ENCODE measurements at places on chromosomes 5 and 9. TPM values are rescaled to one million over a fixed set of nuclear protein-coding genes. Genes with fewer than 3 reads are reported as not detected.

DNA sequence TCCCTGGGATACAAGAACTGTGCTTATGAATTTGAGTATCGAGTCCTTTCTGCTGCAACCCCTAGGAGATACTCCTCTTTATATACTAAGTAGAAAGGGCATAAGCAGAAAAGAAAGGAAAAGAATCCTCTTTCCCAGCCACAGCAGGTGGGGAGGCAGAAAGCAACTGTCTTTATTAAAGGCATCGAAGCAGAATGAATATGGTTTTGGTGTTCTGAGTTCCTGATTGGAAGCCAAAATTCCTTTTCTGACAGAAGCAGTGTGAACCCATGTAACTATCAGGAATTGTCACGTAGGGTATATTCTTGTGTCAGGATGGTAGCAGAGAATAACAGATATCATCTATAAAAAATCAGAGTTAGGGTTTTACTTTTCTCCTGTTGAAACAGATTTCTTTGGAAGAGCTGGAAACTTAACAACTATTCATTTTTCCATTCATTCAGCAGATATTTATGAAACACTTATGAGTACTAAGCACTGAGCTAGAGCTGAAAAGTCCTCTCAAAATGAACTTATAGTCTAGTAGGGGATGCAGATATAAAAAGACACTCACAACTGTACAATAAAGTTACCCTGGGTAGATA, 96.5 kb upstream of the LHFPL2 start:
- no peaks in the 10 kb centered on the region for H3K27me3 ChIP-seq
- no peak overlapping the region for H3K27ac ChIP-seq
- no peak for DNase-seq
- no peak overlapping the region for H3K4me3 ChIP-seq
- no peaks in the 10 kb centered on the region for H3K4me1 ChIP-seq
- no peaks in the 10 kb centered on the region for H3K36me3 ChIP-seq

- H3K36me3 ChIP-seq, result peaks cover 52% of the 10 kb centered on the region
- no peaks in the 10 kb centered on the region for H3K4me1 ChIP-seq
- H3K27ac ChIP-seq, result no peak overlapping the region
- H3K27me3 ChIP-seq, result no peaks in the 10 kb centered on the region
Measured at GRCh38 chr5:639253-639530, 27.1 kb downstream of the CEP72 start.

DNA sequence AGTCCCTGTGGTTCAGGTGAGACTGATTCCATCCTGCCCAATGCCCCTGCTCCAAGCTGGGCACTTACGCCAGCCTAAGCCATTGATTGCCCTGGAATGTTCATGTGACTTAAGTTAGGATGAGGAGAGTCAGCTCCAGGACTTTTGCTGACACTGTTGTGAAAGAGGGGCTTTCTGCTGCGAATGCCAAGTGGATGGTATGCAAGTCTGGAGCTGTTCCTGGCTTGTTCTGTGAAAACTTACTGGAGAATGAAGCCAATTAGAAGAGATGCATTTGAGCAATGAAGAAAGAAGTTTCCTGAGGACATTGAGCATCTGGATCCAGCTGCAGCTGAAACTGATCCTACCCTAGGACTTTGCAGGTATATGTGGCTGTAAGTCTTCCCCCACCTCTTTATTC, 61.2 kb upstream of the ZFR start:
- no peak for DNase-seq
- no peaks in the 10 kb centered on the region for H3K27me3 ChIP-seq
- no peaks in the 10 kb centered on the region for H3K4me1 ChIP-seq

DNA sequence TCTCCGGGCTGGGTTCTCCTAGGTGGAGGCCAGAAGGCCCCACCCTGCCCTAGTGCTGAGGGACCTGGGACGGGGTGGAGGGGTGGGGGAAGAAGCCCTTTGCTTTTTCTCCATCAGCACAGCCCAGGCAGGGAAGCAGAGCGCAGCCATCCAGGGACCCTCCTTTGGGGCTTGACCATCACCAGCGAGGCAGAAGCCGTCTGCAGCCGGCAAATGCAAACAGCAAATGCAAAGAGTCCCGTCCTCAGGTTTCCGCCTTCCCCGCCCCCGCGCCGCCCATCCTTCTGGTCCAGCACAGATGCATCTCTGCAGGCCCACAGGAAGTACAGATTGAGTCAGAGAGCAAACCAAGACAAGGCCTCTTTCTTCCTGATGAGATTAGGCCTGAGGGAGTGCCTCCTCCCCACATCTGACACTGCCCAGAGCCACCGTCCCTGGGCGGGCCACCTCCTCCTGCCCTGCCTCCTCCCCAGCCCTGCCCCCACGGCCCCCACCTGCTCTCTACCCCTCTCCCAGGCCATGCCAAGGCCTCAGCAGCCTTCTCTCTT, 23.4 kb downstream of the CORO2A start:
- no peaks in the 10 kb centered on the region for H3K27me3 ChIP-seq
- no peaks in the 10 kb centered on the region for H3K36me3 ChIP-seq
- no peaks in the 10 kb centered on the region for H3K4me1 ChIP-seq
- H3K27ac ChIP-seq, result no peak overlapping the region
- DNase-seq, result no peak

- no peaks in the 10 kb centered on the region for H3K27me3 ChIP-seq
- DNase-seq, result no peak
- H3K36me3 ChIP-seq, result no peaks in the 10 kb centered on the region
- peaks cover 9% of the 10 kb centered on the region for H3K4me1 ChIP-seq
Measured at GRCh38 chr9:89798547-89799120, 193.8 kb downstream of the GADD45G start.

DNA sequence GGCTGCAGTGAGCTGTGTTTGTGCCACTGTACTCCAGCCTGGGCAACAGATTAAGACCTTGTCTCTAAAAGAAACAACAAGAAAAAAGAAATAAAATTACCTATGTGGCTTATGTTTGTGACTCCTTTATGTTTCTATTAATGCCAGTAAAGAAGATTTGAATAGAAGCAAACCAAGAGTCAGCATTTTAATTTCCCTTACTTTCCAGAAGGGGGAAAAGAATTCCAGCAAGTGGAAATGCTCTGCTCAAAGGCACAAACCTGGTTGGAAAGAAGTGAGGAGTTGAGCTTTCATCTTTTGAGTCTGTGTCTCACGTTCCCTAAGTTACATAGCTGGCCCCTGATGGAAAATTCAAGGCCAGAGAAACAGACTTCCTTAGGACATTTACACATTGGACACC, 23.6 kb upstream of the ELL2 start:
- peaks cover 3% of the 10 kb centered on the region for H3K4me1 ChIP-seq
- no peaks in the 10 kb centered on the region for H3K27me3 ChIP-seq
- no peak for DNase-seq
- H3K4me3 ChIP-seq, result no peak overlapping the region
- no peak overlapping the region for H3K27ac ChIP-seq

DNA sequence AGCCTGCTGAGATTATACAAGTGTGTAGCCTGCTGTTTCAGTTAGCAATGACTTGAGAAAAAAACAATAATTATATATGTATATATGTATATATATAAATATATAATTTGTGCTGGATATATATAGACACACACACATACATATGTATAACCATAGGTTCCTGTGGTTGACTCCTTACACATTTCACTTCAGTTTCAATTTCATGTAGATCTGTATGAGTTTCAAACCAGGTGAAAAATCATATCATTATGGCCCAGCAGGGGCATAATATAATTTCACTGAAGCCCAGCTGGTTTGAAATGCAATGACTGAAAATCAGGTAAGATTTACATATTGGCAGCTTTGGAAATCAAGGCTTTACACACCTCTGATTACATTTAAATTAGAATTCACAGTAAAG, 690.4 kb upstream of the CDH18 start:
- H3K36me3 ChIP-seq, result no peaks in the 10 kb centered on the region
- DNase-seq, result no peak
- no peak overlapping the region for H3K4me3 ChIP-seq
- H3K27ac ChIP-seq, result no peak overlapping the region

The SLC24A2 gene
- total RNA-seq, result under 0.01 TPM

The ARID3C gene
- total RNA-seq, result 2.2 TPM

The LOX gene
- total RNA-seq, result 0.84 TPM

- H3K27me3 ChIP-seq, result no peaks in the 10 kb centered on the region
- no peak for DNase-seq
- no peaks in the 10 kb centered on the region for H3K36me3 ChIP-seq
- H3K27ac ChIP-seq, result no peak overlapping the region
Measured at GRCh38 chr9:99544526-99544925, 277.2 kb upstream of the NR4A3 start.

DNA sequence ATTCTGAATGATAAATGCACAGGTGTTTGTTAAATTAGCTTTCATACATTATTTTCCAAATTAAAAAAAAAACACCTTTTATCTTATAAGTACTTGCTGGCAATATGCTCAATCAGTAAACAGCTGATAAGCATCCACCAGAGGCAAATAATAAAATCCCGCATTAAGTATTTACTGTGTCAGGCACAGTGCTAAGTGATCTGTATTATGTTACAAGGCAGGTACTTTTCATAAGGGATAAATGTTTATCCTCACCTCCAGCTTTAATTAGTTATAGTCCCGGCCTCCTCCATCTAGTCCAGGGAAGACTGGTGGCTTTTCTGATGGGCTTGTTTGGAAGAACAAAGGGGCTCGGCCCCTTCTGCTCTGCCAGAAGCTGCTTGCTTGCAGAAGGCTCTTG, 40.1 kb downstream of the PFDN1 start:
- H3K36me3 ChIP-seq, result no peaks in the 10 kb centered on the region
- no peak overlapping the region for H3K27ac ChIP-seq
- no peak for DNase-seq
- H3K4me1 ChIP-seq, result peaks cover 21% of the 10 kb centered on the region

The ANKRD33B gene
- 1.9 TPM for total RNA-seq

DNA sequence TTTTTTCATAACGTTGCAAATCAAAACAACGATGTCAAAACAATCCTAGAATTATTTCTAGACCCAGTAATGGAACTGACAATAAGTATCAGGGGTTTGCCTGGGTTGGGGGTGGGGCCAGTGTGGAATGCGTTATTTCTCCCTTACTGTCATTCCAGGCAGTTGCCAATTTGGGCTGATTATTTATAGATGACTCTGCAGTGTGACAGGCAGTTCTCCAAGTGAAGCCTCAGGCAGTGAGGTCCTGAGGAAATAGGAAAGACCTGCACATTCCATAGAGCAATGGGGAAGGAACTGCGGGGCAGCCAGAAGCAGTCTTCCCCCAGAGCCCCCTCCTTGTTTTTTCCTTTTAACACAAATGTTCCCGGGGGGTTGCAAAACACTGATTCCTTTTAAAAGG, 179.0 kb downstream of the YTHDC2 start:
- no peaks in the 10 kb centered on the region for H3K27me3 ChIP-seq
- H3K4me1 ChIP-seq, result no peaks in the 10 kb centered on the region
- H3K27ac ChIP-seq, result no peak overlapping the region
- H3K4me3 ChIP-seq, result no peak overlapping the region
- H3K36me3 ChIP-seq, result no peaks in the 10 kb centered on the region

The SPINK6 gene
- total RNA-seq, result not detected

DNA sequence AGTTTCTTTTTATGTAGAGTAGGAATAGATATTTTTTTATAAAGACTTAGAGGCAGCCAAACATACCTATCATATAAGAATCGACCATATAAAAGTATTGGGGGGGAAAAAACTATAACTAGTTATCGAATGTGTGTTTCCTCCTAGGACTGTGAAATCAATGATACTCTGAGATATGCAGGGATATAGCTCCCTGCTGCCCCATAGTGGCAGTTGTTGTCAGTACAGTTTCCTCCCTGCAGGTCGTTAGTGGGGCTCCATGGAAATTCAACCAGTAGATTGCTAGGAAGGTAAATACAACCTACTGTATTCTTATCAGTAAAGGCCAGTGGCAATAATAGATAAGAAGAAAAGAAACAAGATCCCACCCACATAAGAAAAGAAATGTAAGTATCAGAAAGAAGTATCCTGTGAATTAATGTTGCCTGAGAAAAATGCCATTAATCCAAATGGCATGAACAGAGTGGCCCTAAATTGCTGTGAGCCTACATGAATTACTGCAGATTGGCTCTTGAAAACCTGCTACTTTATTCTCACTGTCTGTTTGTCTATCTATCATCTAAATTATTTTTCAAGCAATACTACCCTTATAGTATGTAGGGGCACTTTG, 136.9 kb upstream of the FBN2 start:
- DNase-seq, result peak; percentile 38
- H3K27ac ChIP-seq, result no peak overlapping the region
- H3K36me3 ChIP-seq, result no peaks in the 10 kb centered on the region
- no peaks in the 10 kb centered on the region for H3K4me1 ChIP-seq
- H3K27me3 ChIP-seq, result no peaks in the 10 kb centered on the region

The PCDHGA1 gene
- total RNA-seq, result 0.08 TPM

GRCh38 chr9:14318361-14318760, 4.4 kb upstream of the NFIB start:
- H3K4me1 ChIP-seq, result peaks cover 41% of the 10 kb centered on the region
- no peaks in the 10 kb centered on the region for H3K36me3 ChIP-seq
- peak overlapping the region; percentile 64 for H3K27ac ChIP-seq

The TUSC1 gene
- 5.3 TPM for total RNA-seq

- no peak for DNase-seq
- H3K4me1 ChIP-seq, result no peaks in the 10 kb centered on the region
- no peaks in the 10 kb centered on the region for H3K36me3 ChIP-seq
- no peak overlapping the region for H3K27ac ChIP-seq
Measured at GRCh38 chr9:117768750-117769395, 64.7 kb downstream of the TLR4 start.

DNA sequence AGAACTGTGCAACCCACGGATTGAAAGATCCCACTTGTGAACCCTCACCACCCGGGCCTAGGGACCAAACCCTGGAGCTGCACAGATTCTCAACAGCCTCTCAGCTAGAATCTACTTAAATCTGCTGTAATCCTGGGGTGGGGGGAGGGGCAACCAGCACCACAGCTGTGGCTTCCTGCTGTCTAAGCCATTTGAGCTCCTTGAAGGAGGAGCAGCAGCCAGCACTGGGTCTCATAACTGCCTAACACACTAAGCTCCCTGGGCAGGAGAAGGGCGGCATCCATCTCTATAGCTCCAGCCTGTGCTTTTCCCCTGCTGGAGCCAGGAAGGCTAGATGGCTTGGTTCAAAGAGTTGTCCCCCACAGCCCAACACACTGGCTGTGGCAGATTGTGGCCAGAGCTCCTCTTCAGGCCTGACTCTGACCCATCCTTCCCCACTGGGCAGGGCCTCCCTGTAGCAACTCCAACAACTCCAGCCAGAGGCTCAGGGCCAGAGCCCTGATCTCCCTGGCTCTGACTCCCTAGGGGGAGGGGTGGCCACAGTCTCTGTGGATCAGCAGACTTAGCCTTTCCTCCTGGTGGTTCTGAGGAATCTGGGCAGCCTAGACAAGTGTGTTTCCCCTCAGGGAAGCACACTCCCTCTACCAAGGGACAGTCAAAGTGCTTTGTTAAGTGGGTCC, 72.0 kb upstream of the C9orf72 start:
- H3K27me3 ChIP-seq, result no peaks in the 10 kb centered on the region
- no peaks in the 10 kb centered on the region for H3K4me1 ChIP-seq
- H3K4me3 ChIP-seq, result no peak overlapping the region
- DNase-seq, result no peak

The SYK gene
- 5.3 TPM for total RNA-seq

GRCh38 chr5:73393611-73394489, 54.7 kb downstream of the FOXD1 start:
- H3K27me3 ChIP-seq, result no peaks in the 10 kb centered on the region
- H3K36me3 ChIP-seq, result no peaks in the 10 kb centered on the region
- DNase-seq, result no peak
- no peak overlapping the region for H3K4me3 ChIP-seq
- H3K4me1 ChIP-seq, result no peaks in the 10 kb centered on the region

- no peak for DNase-seq
- no peak overlapping the region for H3K27ac ChIP-seq
- no peaks in the 10 kb centered on the region for H3K36me3 ChIP-seq
- no peaks in the 10 kb centered on the region for H3K4me1 ChIP-seq
- no peak overlapping the region for H3K4me3 ChIP-seq
- H3K27me3 ChIP-seq, result no peaks in the 10 kb centered on the region
Measured at GRCh38 chr5:8391911-8392310, 523.0 kb downstream of the MTRR start.

- H3K4me1 ChIP-seq, result no peaks in the 10 kb centered on the region
- no peak overlapping the region for H3K4me3 ChIP-seq
- DNase-seq, result no peak
- H3K36me3 ChIP-seq, result no peaks in the 10 kb centered on the region
Measured at GRCh38 chr9:18863791-18864190, 169.2 kb downstream of the SAXO1 start.
